ENCODE measurements at places on chromosomes 5 and 9. TPM values are rescaled to one million over a fixed set of nuclear protein-coding genes. Genes with fewer than 3 reads are reported as not detected.
A peak's percentile ranks its signal among the peaks of the same experiment; 100 is the strongest.

MTX3 gene
- 18.7 TPM for total RNA-seq

DNA sequence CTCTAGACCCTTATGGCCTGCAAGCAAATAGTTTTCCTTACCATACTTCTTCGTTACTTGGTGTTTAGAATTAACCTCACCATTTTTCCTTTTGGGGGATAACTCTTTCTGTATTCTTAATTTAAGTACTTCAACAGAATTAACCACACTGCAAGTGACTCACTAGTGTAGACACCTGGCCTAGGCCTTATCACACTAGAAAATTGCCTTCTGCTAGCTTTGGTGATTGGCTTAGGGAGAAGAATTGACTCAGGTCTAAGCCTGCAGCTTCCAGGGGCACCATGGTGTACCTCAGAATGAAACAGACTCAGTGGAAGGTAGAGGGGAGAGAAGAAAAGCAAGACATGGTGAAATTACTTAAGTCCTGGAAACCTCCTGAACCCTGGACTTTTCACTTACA, 112.8 kb upstream of the HMHB1 start:
- DNase-seq = no peak

SAXO1 gene
- total RNA-seq = not detected

INIP gene
- total RNA-seq = 37.4 TPM

DNA sequence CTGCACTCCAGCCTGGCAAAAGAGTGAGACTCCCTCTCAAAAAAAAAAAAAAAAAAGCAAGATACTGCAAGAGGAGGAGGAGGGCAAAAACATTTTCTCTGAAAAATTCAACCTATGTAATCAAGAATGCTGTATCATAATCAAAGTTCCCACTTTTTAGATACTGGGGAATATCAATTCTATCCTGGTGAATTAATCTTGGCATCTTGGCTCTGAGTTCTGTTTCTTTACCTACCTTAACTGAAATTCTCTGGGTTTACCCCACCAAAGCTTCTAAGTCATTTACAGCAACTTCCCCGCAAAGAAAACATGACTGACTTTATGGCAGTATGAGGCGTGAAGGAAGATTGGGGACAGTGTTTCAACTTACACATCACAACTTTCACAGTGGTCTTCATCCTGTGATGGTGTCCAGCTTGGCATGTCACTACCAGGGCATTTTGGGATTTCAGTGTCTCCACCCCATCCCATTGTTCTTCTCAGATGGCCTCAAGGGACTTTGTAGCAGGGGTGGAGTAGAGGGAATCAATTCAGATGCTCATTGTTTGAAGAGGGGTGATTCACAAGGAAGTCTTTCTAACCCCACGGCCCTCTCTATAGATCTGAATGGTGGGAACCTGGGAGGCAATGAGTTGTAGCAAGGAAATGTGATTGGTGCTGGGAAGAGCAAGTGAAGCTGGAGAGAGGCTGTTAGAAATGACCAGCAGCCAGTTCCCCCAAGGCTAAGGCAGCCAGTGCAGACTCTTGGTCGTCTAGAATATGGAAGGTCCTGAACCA, 130.5 kb downstream of the SCAMP1 start:
- no peak for DNase-seq

TICAM2 gene
- total RNA-seq = not detected

BTNL8 gene
- total RNA-seq = 19.1 TPM

GRCh38 chr9:116990592-116990991, 303.5 kb downstream of the TRIM32 start:
- DNase-seq = no peak

NRARP gene
- 5.3 TPM for total RNA-seq

GRCh38 chr9:89951675-89952074, 346.9 kb downstream of the GADD45G start:
- no peak for DNase-seq

BRINP1 gene
- 1.2 TPM for total RNA-seq

DNA sequence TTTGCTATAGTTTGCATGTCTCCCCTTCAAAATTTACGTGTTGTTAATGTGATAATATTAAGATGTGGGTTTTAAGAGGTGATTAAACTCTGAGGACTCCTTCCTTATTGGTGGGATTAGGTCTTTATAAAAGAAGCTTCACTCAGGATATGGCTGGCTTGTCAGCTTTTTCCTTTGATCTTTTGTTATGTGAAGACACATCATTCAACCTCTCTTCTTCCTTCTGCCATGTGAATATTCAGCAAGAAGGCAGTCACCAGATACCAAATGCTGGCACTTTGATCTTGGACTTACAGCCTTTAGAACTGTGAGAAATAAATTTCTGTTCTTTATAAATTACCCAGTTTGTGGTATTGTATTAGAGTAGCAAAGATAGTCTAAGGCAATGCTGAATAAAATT, 855.9 kb upstream of the CDH10 start:
- no peak for DNase-seq

GRCh38 chr5:102903074-102903871, 148.2 kb downstream of the PAM start:
- no peak for DNase-seq

DNA sequence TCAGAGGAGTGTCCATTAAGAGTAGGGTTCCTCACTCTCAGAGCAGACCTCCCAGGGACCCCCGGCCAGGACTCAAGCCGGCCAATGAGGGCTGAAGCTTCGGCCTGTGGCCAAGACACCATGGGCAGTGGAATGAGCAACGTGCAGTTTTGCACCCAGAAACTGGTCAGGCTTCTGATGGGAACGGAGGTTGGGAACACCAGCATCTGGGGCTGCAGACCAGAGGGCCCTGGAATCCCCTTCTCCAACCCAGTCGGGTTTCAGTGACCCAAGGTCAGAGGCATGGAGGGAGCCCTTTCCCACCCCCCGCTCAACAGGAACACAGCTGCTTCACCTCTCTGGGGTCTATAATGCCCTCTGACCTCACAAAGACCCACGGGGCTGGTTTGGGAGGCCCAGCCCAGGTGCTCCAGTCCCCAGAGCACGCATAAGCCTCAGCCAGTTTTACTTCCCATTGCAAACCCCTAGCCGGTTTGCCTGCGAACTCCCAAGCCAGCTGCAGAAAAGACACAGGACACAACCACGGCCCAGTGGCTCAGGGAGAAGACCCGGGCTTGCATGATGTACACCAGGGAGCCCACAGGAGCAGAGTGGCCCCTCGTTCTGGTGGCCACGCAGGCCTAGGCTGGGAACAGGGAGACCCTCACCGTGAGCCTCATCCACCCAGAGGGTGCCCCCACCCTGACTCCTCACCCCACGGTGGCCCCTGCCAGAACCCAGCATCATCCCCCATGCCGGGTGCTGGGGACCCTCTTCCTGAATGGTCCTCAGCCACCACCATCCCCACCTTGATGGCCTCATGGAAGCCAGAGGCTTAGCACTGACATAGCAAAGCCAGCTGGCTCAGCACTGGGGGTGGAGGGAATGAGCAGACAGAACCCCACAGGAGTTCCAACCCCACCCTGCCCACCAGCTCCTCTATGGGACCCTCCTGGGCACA, 30.6 kb downstream of the VAV2 start:
- no peak for DNase-seq

RFK gene
- total RNA-seq = 56.9 TPM

FBLL1 gene
- 1.8 TPM for total RNA-seq

DNA sequence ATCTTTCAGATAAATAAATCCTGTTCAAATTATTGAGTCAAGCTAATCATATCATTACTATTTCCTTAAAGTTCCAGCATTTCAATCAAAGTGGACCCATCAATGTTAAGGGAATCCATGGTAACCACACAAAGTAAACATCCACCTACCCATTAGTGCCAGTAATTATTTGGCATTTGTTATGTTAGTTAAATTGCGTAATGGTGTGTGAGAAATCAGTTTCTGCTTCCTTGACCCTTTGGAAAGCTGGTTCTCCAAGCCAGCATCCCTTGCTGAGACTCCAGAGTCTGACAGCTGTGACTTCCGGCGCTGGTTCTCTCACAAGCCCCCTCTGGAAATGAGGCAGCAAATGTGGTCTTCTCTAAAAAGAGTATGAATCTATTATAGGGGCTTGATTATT, 308.6 kb upstream of the EFNA5 start:
- no peak for DNase-seq

DNA sequence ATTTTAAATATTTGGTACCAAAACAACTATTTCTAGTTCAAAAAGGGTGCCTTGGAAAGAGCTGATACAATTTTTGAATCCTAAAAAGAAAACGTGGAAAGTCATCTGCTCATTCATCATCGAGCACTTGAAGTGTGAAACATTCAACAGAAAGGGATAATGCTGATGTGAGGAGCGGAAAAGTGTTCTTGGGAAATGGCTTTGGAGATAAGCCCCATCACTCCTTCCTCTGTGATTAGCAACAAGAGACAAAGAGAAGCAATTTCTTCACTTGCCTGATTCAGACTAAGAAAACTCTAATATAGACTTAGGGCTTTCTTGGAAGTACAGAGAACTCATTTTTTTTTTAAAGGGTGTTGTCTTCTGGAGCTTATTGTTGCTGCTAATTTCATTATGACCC, 74.9 kb downstream of the C9orf152 start:
- DNase-seq = no peak

DNA sequence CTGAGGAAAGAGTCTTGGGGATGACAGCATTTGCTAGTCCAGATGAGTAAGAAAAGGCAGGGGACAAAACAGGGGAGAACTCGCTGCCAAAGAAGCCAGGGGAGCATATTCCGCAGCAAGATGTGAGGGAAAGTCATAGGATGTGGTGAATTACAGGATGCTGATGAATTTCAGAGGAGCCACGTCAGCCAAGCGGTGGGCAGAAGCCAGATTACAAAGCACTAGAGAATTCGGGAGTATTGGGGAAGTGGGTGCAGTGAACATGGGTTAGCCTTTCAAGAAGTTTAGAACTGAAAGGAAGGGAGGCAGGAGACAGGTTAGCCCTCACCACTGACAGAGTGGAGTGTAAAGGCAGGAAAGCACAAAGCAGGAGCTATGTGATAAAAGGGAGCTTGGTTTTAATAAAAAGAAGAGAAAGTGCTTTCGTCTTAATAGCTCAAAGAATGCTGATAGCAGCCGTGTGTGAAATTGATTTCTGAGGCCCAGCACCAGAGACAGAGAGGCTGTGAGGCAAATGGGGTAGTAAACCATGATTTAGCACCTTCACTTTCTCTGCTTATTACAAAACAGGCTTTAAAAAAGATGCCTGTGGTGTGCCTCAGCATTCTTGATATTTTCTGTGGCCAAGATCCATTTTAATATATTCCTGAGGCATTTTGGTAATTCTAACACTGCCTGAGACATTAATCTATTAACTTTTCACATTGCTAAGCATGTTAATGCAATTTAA, 16.9 kb downstream of the ADAMTSL1 start:
- DNase-seq = no peak

FOXD4L4 gene
- 0.12 TPM for total RNA-seq

GKAP1 gene
- 5.7 TPM for total RNA-seq

- DNase-seq = peak; percentile 33
Observed at GRCh38 chr5:142697356-142698255, 11.7 kb upstream of the FGF1 start.

MYMK gene
- not detected for total RNA-seq

PCDHB10 gene
- total RNA-seq = 3.1 TPM
